NCI-H2029 treated with DMSO at 0.1 percent for 48 hours (cell line): ENCODE measurements at places on chromosomes 12 and 14.

DNA sequence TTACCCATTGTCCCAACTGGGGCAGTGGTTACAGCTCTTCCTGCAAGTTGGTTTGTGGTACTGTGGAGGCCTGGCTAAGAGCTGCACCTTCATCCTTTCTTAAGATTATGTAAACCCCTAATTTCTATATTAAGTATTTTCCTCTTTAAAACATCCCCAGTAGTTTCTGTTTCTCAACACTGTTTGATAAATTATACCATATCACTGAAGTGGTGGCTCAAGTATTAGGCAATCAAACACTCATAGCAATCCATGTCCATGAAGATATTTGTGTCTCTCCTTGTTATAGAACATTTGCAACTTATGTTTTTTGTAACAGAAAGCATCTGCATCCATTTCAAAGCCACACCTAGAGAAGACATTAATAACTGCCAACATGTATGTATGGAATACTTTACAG lies 31.8 kb downstream of the ATXN3 start:
- DNase-seq = no peak

GRCh38 chr12:50538182-50538581 lies 33.4 kb downstream of the DIP2B start:
- DNase-seq = no peak

DNA sequence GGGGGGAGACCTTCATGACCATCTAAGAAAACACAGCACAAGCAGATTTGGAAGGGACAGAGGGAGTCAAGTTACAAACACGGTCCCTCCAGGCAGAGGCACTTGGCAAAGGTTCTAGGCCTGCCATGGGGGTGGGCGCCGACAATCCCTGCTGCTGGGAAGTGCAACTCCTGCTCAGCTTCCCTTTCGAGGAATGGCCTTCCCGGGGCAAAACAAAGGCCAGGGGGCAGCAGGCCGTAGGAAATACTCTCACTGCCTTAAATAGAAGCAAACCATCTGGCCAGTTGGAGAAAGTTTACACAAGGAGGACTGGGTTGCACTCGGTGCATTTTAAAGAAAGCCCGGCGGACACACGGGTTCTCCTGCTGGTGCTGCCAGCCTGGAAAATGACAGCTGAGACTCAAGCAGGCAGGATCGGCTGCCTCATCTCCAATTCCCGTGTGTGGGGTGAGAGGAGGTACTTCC lies 65.8 kb downstream of the ITPK1 start:
- no peak for DNase-seq

DNA sequence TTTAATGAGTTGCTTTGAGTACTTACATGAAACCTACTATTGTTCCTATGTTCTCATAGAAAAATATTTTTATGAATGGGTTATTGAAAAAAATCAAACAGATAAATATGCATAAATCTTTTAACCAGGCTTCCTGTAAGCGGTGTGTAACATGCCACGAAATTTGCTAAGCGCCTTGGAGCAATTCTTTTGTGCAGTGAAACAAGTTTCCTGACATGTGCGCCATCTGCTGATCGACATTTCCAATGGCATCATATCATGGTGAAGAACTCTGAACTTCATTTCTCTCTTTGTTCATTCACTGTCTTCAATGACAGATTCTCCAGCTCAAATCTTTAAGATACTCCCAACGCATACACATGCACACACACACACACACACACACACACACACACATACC lies 145.6 kb upstream of the NAV3 start:
- DNase-seq = peak; percentile 4

GRCh38 chr14:93332397-93332852 lies 411 bp downstream of the BTBD7 start:
- DNase-seq = no peak

DNA sequence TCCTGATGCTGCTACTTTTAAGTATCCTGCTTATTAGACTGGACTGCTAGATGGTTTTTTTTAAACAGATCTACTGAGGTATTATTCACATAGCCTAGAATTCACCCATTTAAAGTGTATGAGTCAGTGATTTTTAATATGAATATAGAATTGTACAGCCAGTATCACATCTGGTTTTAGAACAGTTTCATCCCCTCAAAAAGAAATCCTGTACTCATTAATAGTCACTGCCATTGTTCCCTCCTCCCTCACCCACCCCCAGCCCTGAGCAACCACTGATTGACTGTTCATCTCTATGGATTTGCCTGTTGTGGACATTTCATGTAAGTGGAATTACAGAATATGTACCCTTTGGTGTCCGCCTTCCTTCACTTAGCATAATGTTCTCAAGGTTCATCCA lies 98.4 kb downstream of the PPP2R5C start:
- DNase-seq = no peak

DNA sequence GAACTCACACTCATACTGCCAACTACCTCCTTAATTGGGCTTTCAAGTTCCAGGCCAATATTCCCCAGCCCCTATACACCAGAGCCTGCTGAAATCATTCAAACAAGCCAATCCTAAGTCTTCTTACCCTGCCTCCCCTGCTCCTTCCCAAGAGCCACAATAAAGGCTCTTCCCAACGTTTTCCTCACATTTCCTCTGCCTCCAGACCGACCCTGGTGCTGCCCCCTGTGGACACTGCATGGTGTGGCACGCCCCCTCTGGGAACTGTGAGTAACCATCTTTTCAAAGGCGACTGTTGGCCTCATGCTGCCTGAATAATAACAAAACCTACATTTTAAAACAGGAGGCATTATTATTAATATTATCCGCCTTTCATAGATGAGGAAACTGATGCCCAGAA lies 111.6 kb upstream of the NOS1 start:
- DNase-seq = no peak

GRCh38 chr12:81866081-81866480 lies 106.9 kb upstream of the PPFIA2 start:
- DNase-seq = no peak

GRCh38 chr12:15033641-15034040 lies 60.8 kb downstream of the PDE6H start:
- DNase-seq = no peak

DNA sequence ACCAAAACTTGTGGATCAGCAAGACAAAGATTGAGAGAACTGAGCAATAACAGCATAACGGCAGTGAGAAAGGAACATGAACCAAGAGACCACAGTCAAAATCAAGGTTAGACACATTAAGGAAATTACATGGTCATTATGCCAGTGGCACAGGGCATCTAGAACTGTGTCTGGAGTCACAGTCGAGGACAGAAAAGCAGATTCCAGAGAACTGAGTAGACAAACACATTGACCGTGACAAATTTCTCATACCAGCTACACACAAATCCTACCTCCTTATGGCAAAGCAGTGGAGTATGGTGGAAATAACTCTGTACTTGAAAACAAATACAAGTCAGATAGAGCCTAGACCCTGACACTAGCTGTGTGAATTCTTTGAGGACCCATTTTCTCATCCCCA lies 367.3 kb downstream of the DUSP6 start:
- DNase-seq = no peak

DNA sequence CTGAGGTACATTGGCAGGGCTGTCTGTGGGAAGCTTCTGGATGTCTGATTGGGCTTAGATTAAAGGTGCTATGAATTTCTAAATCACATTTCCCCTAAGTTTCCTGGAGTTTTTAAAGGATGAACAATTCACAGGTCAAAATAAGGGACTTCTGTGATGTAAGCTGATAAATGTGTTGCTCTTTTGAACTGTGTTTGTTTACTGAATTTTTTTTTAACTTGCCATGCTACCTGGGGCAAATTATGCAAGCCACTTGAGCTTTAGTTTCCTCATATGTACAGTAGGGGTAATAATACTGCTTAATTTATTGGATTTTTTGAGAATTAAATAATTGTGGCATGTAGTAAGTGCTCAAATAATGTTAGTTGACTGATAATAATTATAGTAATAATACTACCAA lies 52.8 kb upstream of the CCDC91 start:
- DNase-seq = no peak

DNA sequence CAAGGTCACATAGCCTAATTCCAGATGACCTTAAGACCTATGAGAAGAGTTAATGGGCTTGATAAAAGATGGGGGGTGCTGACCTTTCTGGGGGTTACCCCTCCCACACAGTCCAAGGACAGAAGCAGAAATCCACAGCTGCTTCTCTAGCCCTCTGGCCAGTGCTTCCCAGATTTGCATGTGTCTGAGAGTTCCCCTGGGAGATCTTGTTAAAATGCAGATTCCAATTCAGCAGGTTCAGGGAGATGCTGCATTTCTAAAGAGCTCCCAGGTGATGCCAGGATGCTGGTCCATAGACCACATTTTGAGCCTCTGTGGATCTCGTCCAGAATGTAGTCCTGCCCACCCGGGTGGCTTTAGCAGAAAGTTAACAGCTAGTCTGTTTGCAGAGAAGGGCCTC lies 82.1 kb downstream of the WSCD2 start:
- no peak for DNase-seq

DNA sequence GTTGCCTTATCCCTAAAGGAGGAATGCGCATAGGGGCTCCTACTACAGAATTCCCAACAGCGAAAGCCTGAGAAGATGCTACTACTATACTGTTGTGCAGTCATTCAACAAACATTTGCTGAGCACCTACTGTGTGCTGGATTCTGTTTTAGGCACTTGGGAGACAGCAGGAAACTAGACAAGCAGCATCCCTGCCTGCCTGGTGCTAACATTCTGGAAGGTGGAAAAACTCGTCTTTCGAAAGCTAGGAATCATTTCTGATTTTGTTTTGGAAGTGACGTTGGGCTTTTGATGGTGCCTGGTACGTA lies 131.5 kb upstream of the NCOR2 start:
- DNase-seq = no peak

GRCh38 chr14:90681929-90682328 lies 134.3 kb downstream of the TTC7B start:
- no peak for DNase-seq

- DNase-seq = no peak
Measured at GRCh38 chr12:113221997-113222729, 899 bp downstream of the TPCN1 start.

DNA sequence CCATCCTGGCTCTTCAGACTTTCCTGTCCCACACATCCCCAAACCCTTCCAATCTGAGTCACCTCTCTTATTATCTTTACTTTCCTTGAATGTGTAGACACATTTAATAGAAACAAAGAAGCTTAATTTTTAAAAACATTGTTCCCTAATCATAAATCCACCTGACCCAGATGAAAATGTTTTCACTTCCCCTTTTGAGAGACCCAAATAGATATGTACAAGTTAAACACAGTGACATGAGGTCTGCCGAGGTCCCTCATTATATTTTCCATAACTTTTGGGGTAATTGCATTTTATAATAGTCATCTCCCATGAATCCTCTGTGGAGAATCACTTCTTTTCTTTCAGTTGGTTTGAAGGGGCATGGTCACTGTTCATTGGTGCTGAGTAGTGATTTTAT lies 191.1 kb downstream of the GRIN2B start:
- no peak for DNase-seq

DNA sequence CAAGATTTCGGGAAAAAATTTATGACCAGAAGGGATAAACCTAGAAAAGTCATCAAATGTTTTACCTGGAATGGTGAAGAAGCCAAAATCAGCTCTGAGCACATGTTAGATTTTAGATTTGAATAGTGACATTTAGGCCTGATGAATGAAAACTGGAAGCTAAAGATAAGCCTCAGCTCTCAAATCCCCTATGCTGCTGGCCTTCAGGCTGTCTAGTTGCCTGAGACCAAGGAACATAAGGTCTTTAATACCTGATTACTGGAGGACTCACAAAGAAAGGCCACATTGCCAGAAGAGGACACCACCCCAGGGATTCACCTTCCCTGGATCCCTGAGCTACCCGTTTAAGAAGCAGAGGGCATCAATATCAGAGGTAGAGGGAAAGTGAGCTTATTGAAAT lies 56.6 kb downstream of the BCL2L14 start:
- no peak for DNase-seq

GRCh38 chr14:61319706-61320105 lies 1.7 kb upstream of the PRKCH start:
- DNase-seq = no peak

DNA sequence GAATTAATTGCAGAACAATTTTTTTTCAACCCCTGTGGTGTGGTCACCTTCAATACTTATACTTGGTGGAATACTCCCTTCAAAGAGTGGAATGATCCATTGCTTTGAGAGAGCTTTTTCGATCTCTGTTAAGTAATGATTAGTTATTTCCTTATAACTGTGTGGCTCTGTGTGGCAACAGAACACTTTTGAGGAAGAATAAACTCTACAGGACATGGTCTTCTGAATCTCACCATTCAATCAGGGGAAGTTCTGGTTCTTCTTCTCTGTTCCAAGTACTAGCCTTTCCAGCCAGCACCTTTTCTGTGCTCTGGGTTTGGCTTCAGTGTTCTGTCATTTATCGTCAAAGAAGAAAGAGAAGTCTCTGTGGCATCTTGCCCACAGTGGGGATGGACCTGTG lies 369.2 kb downstream of the ZFP36L1 start:
- DNase-seq = no peak

GRCh38 chr14:91350813-91351511 lies 66.7 kb downstream of the CCDC88C start:
- no peak for DNase-seq

DNA sequence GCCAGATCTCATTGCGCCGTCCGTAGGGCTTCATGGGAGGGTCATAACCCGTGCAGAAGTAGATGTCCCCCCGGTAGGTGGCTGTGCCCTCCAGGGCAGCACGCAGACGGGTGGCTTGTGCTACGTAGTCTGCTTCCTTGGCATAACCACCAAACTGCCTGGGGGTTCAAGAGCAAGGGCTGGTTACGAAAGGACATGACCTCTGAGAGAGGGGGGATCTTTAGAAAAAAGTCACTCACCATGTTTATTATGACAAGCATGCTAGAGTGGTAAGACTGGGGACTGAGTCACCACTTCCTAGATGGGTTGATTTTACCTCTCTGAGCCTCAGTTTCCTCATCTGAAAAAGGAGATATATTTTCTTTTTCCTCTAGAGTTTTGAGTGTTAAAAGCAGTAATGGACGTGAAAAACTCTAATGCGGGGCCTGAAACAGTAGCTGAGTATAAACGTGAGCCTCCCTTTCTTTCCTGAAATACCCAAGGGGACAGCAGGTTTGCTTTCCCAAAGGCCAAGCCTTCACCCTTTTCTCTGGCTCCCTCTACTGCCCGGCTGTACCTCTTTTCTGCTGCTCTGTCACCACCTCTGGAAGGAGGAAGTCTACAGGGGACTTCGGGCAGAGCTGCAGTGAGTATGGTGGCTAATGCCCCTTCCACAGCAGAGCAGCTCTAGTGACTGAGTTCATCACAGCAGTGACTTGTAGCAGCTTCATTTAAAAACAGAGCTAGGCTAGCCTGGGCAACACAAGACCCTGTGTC lies 23.5 kb upstream of the GPRC5D start:
- no peak for DNase-seq
